RPMI7951 (cell line): ENCODE measurements at places on chromosomes 1 and 21. TPM values are rescaled to one million over a fixed set of nuclear protein-coding genes. Genes with fewer than 3 reads are reported as not detected.
A peak's percentile ranks its signal among the peaks of the same experiment; 100 is the strongest.

The LPAR3 gene
- 0.72 and 1.3 TPM in 2 replicates for total RNA-seq

The SLAMF7 gene
- total RNA-seq: not detected in 2 replicates

The ITLN1 gene
- not detected in 2 replicates for total RNA-seq

- peak; percentile 29 for DNase-seq
Observed at GRCh38 chr1:167562702-167563101, 9.1 kb upstream of the CREG1 start.

DNA sequence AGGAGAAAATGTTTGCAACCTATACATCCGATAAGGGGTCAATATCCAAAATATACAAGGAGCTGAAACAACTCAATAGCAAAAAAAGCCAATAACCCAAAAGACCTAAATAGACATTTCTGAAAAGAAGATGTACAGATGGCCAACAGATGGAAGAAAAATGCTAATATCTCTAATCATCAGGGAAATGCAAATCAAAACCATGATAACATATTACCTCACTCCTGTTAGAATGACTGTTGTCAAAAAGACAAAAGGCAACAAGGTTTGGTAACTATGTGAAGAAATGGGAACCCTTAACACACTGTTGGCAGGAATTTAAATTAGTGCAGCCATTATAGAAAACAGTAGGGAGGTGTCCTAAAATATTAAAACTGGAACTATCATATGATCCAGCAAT, 74.7 kb downstream of the LEPR start:
- no peak for DNase-seq

- DNase-seq: peak; percentile 24
Observed at GRCh38 chr21:15850645-15851044, 120.9 kb downstream of the USP25 start.

- no peak for DNase-seq
Observed at GRCh38 chr21:16406355-16406754, 676.6 kb downstream of the USP25 start.

- peak; percentile 46 for DNase-seq
Observed at GRCh38 chr1:93324486-93325464, 20.9 kb upstream of the DR1 start.

- no peak for DNase-seq
Observed at GRCh38 chr1:162417650-162418049, 5.7 kb upstream of the SH2D1B start.

- DNase-seq: no peak
Observed at GRCh38 chr1:77382366-77382765, 100.5 kb downstream of the AK5 start.

- DNase-seq: no peak
Observed at GRCh38 chr1:43520100-43520778, 10.4 kb upstream of the PTPRF start.

GRCh38 chr1:63592536-63593302, 492 bp upstream of the PGM1 start:
- no peak for DNase-seq

GRCh38 chr1:228198977-228199590, 8.8 kb upstream of the OBSCN start:
- no peak for DNase-seq

DNA sequence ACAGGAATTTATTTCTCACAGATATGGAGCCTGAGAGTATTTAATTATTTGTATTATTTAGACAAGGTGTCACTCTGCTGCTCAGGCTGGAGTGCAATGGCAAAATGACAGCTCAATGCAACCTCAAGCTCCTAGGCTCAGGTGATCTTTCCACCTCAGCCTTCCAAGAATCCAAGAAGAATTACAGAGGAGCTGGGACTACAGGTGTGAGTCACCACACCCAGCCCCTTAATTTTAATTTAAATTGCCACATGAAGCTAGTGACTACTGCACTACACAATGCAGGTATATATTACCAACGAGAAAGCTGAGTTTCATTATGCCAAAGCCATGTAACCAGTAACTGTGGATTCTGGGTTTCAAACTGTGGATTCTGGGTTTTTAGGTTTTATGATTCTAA, 2.1 kb downstream of the KHDC4 start:
- DNase-seq: no peak

DNA sequence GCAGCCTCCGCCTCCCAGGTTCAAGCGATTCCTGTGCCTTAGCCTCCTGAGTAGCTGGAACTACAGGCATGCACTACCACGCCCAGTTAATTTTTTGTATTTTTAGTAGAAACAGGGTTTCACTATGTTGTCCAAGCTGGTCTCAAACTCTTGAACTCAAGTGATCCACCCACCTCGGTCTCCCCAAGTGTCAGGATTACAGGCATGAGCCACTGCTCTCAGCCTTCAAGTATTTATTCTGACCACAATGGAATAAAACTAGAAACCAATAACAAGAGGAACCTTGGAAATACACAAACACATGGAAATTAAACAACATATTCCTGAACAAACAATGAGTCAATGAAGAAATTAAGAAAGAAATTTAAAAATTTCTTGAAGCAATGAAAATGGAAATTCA, 32.7 kb upstream of the DR1 start:
- DNase-seq: no peak
